ENCODE measurements at places on chromosomes 12 and 14. TPM values are rescaled to one million over a fixed set of nuclear protein-coding genes. Genes with fewer than 3 reads are reported as not detected.

DNA sequence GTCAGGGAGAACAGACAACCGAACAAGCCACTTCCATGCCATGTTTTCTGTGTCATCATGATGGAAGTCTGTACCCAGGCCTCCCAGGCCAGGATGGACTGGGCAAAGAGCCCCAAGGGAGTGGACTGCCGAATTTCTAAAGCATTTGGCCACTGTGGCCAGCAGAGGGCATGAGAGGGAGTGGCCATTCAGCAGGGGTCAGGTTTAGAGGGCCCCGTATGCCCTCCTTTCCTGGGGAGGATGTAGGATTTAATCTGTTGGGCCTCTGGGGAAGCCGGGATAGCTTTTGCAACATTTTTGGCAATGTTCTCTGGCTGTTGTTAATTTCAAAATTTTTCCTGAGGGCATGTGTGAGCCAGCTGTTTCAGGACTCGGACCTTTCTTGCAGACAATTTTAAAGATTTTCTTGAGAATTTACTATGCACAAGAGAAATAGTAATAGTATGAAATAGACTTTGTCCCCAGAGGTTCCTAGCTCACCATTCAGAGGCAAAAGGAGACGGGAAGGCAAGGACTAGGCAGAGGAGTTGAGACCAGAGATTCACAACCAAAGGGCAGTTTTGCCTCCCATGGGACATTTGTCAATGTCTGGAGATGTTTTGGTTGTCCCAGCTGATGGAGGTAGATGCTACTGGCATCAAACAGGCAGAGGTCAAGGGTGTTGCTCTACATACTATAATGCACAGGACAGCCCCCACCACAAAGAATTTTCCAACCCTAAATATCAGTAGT lies 18.0 kb downstream of the ACACB start:
- no peak overlapping the region for H3K4me3 ChIP-seq
- H3K4me1 ChIP-seq: peaks cover 10% of the 10 kb centered on the region
- DNase-seq: no peak
- no peak overlapping the region for H3K27ac ChIP-seq

DNA sequence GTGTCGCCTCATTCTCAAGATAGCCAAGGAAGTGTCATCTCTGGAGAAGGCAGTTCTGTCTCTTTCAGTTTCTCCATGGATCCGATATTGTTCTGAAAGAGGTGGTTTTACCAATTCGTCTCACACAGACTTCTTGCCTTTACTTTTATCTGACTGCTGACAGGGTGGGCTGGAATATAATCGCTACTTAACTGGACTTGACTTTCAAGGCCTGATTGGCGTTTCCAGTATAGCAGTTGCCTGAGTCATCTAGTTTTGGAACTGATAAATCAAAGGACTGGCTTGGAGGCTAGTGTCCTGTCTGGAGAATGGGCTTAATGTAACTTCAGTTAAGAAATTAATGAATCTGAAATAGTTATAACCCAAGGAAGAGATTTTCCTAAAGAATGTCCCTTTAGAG lies 21.6 kb downstream of the PRKCH start:
- no peak overlapping the region for H3K27ac ChIP-seq
- no peaks in the 10 kb centered on the region for H3K4me1 ChIP-seq
- no peaks in the 10 kb centered on the region for H3K36me3 ChIP-seq

DNA sequence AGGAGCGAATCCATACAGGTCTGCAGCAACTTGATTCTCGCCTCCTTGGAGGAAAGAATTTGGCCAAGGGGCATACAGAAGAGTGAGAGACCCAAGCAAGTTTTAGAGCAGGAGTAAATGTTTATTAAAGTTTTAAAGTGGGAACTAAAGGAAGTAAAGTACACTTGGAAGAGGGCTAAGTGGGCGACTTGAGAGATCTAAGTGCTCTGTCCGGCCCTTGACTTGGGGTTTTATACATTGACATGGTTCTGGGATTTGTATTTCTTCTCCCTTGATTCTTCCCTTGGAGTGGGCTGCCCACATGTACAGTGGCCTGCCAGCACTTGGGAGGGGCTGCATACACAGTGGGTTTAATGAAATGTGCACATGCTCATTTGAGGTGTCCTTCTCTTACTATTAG lies 421.2 kb downstream of the TMEM121 start:
- peaks cover 6% of the 10 kb centered on the region for H3K4me1 ChIP-seq
- H3K27me3 ChIP-seq: no peaks in the 10 kb centered on the region
- DNase-seq: no peak
- no peaks in the 10 kb centered on the region for H3K36me3 ChIP-seq

PLEKHH1 gene
- total RNA-seq: 49.1 TPM

LRRIQ1 gene
- total RNA-seq: 13.2 TPM

DNA sequence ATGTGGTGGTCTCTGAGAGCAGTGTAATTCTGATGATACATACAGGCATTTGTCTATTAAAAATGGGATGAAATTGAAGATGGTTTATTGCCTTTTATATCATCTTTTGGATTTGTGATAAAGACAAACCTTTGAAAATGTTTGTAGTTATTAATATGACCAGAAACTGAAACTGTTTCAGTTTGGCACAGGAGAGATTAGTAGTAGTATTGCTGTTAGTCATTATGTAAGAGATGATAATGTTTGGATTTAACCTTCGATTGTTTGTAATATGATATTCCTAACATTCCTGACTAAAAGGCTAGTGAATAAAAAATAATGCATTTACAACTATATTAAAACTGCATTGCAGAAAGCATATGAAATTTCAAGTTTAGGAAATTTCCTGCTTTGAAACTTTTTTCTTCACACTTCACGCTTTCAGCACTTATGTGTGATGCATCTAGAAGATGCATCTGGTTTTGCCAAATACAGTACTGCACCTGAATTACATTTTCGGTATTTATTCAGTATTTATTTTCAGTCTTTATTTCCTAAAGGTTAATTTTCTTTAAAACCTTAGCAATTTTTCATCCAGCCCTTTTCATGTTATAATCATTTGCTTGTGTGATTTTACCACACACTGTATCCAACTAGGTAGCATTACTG lies 25.5 kb downstream of the ADIPOR2 start:
- H3K27me3 ChIP-seq: no peaks in the 10 kb centered on the region
- peaks cover 27% of the 10 kb centered on the region for H3K4me1 ChIP-seq
- H3K4me3 ChIP-seq: no peak overlapping the region
- H3K27ac ChIP-seq: peak overlapping the region; percentile 22
- no peaks in the 10 kb centered on the region for H3K36me3 ChIP-seq

GRCh38 chr14:88255196-88255595 lies 67.9 kb downstream of the KCNK10 start:
- H3K27me3 ChIP-seq: no peaks in the 10 kb centered on the region
- no peak overlapping the region for H3K4me3 ChIP-seq
- H3K36me3 ChIP-seq: no peaks in the 10 kb centered on the region
- H3K27ac ChIP-seq: no peak overlapping the region

CCDC177 gene
- total RNA-seq: 1.9 TPM

DNA sequence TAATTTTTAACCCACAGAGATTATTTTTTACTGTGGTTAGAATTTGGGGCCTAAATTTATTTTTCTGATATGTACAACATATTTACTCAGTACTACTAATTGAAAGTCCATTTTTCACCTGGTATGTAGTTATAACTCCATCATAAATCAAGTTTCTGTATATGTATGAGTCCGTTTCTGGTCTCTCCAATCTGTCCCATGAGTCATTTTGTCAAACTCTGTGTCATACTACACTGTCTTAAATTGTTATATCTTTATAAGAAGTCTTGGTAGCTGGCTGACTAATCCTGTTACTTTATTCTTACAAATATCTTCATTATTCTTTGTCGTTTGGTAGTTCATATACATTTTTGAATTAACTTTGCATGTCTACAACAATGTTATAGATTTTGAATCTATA lies 344.0 kb downstream of the PDZRN4 start:
- H3K36me3 ChIP-seq: no peaks in the 10 kb centered on the region
- H3K27me3 ChIP-seq: no peaks in the 10 kb centered on the region
- no peaks in the 10 kb centered on the region for H3K4me1 ChIP-seq
- DNase-seq: no peak

GRCh38 chr14:100323942-100324307 lies 786 bp downstream of the SLC25A47 start:
- no peak overlapping the region for H3K4me3 ChIP-seq
- no peaks in the 10 kb centered on the region for H3K27me3 ChIP-seq
- no peak overlapping the region for H3K27ac ChIP-seq
- H3K4me1 ChIP-seq: no peaks in the 10 kb centered on the region
- H3K36me3 ChIP-seq: no peaks in the 10 kb centered on the region

KRT6C gene
- 0.16 TPM for total RNA-seq

GRCh38 chr12:20452496-20453010 lies 84.2 kb downstream of the PDE3A start:
- no peaks in the 10 kb centered on the region for H3K36me3 ChIP-seq
- H3K4me3 ChIP-seq: no peak overlapping the region
- no peaks in the 10 kb centered on the region for H3K27me3 ChIP-seq
- H3K27ac ChIP-seq: no peak overlapping the region
- no peak for DNase-seq
- H3K4me1 ChIP-seq: no peaks in the 10 kb centered on the region

EIF2B1 gene
- 138 TPM for total RNA-seq

- DNase-seq: no peak
- no peak overlapping the region for H3K4me3 ChIP-seq
- H3K36me3 ChIP-seq: no peaks in the 10 kb centered on the region
- H3K27ac ChIP-seq: no peak overlapping the region
- no peaks in the 10 kb centered on the region for H3K27me3 ChIP-seq
- no peaks in the 10 kb centered on the region for H3K4me1 ChIP-seq
Observed at GRCh38 chr12:71708658-71709057, 22.8 kb downstream of the TMEM19 start.

All from testis (tissue), 5 donors.